ENCODE measurements at places on chromosomes 11 and 22.

GRCh38 chr22:24473284-24473683 is 21.8 kb upstream of the UPB1 start:
- no peak for DNase-seq

DNA sequence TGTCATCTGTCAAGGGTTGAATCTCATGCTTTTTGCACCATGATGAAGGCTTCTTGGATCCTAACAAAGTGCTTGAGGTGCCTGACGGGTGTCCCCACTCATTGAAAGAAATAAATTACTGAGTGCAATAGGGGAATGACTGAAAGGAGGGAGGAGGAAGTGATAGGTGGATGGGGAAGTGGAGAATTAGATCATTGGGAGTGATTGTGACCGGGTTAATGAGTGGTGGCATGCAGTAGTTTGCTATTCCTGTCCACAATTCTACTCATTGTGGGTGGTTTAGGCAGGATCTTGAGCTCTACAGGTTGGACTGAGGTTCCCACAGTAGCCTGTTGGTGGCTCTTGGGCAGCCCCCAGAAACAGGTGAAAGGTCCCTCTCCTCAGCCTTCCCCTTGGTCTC is 44.3 kb downstream of the THAP12 start:
- DNase-seq: no peak

DNA sequence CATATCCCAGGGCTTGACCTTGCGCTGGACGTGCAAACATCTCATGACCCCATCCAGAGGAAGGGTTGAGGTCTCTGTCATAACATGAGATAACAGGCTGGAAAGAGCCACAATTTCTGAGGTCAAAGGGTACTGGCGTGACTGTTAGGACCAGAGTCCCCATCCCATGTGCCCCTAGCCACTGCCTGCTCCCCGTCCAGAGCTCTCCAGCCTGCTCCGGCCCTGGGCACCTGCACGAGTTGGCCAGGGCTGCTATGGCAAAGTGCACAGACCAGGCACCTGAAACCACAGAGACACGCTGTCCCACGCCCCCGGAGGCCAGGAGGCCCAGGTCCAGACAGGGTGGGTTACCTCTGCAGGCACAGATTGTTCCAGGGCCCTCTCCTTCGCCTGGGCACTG is 58.9 kb downstream of the SHANK2 start:
- DNase-seq: no peak

DNA sequence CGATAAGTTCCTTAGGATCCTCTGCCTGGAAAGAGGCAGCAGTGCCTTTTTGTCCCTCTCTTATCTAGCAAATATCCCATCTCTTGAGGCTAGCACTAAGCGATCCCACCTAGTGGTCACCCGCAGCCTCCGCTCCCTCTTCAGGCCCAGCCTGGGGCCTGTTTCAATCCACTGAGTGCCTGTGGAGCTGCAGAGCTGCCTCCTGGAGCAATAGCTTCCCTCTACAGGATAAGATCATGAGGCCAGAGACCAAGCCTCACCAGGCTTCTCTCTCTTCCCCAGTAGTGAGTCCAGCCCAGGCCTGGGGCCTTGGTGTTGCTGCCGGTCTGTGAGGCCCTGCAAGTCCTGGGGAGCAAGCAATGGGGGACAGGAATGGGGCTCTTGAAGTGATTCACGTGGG is 65.8 kb downstream of the SLC22A12 start:
- DNase-seq: no peak

DNA sequence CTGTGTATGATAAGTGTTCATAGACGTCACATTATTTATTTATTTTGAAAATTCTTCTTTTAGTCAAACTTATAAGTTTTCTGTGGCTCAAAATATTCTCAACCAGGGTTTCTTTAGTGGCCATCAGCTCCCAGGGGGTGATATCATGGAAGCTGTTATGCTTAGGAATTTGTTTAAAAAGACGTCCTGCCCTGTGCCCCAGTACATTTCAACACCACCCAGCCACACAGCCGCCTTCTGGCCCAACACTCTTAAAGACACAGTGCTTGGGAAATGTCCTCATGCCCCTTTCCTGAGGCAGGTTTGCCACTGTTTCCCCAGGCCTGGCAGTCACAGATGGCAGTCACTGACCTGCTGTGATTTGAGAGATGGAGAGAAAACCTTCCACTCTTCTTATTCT is 19.9 kb downstream of the TSKU start:
- DNase-seq: no peak

GRCh38 chr22:26447584-26448329 is 18.7 kb downstream of the ASPHD2 start:
- DNase-seq: no peak

DNA sequence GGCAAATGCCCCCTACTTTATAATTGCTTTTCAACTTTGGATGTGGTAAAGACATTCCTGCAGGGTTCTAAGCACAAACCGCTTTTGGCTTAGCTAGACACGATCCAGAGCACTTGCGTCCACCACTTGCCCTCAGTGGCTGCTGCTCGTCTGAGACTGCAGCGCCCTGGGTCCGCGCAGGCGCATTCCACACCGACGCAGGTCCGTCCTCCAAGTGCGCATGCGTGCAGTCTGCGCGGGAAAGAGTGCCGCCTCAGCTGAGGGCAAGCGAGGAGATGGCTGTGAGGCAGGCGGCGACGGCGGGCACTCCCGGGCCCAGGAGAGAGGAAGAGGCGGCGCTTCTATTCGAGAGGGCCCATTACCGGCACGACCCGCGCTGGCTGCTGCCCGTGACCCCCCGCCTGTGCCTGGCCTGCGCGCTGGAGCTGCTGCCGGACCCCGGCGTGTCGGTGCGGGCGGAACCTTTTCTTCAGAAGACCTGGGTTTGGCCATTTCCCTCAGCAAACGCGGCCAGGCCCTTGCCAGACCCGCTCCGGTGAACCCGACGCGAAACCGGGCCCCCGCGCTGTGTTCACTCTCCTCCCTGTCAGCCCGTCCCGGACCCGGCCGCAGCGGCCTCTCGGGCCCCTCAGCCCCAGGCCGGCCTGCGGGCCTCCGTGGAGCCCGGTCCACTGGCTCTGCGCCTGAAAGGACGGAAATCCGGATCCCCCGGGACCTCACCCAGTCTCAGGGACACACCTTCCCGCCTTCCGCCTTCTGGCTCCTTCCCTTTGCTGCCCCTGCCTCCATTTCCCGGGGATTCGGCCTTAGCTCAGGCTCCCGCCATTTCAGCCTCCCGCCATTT is at the start of gene MEI1:
Gene MEI1, plus strand, starts transcription at position 240 of the 844 bp plus-strand sequence. Its CDS starts 36 bp downstream, at position 276.
- DNase-seq: peak; percentile 84

- DNase-seq: peak; percentile 27
Measured at GRCh38 chr11:73168925-73169579, 26.9 kb upstream of the FCHSD2 start.

DNA sequence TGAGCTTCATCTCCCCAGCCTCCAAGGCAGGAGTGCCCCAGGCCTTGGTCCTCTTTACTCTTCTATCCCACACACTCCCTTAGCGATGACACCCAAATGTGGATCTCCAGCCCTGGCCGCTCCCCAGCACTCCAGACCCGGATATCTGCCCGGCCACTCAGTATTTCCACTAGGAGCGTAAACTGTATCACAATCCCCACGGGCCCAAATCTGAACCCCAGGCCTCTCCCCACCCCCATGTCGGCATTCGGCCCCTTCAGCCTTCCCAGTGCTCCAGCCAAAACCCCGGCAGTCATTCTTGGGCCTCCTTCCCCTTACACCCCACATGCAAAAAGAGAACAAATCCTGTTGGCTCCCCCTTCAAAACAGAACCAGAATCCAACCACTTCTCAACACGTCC is 20.8 kb downstream of the WNT11 start:
- peak; percentile 44 for DNase-seq

DNA sequence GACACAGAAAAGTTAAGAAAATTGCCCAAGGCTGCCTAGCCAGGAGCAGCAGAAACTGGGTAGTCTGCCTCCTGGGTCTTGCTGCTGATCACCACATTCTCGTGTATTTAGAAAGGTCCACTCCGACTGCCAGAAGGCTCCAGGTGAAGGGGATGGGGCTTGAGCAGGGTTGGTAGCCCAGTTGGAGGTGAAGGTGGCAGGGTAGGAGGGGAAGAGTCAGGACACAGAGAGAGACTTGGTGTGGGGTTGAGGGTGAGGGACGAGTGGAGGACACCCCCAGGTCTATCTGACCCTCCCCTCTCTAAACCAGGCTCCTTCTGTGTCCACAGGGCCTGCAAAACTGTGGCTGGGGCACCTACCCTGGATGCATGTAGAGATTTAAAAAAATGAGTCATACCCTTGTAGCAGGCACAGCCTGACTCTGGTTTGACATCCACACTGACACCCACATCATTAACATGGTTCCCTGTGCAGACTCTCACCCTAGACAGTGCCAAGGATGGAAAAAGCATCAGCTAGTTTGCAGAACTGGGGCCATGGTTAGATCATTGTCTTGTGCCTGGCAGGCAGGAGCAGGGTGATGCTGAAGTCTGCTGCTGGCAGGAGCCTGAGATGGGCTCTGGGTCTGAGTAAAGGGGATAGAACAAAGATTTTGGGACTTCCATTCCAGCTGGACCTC is 273.2 kb downstream of the TENM4 start:
- no peak for DNase-seq

- no peak for DNase-seq
Measured at GRCh38 chr11:3679077-3679476, 7.9 kb upstream of the CHRNA10 start.

- DNase-seq: no peak
Measured at GRCh38 chr11:10473371-10473770, 18.3 kb downstream of the AMPD3 start.

DNA sequence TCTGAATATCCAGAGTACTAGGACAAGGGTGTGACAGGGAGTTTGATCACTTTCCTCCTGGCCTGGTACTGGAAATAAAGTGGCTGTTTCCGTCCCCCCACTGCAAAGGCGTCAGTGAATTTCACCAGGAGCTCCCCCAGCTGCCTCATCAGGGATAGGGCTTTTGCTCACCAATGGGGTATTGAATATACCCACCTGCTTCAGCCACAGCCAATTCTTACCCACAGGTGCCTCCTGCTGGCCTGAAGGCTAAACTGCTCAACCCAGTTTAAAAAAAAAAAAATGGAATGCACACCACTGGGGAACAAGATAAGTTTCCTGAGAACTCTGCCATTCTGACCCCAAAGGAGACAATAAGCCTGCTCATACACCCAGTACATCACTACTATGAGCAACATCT is 65.3 kb upstream of the MS4A8 start:
- no peak for DNase-seq

DNA sequence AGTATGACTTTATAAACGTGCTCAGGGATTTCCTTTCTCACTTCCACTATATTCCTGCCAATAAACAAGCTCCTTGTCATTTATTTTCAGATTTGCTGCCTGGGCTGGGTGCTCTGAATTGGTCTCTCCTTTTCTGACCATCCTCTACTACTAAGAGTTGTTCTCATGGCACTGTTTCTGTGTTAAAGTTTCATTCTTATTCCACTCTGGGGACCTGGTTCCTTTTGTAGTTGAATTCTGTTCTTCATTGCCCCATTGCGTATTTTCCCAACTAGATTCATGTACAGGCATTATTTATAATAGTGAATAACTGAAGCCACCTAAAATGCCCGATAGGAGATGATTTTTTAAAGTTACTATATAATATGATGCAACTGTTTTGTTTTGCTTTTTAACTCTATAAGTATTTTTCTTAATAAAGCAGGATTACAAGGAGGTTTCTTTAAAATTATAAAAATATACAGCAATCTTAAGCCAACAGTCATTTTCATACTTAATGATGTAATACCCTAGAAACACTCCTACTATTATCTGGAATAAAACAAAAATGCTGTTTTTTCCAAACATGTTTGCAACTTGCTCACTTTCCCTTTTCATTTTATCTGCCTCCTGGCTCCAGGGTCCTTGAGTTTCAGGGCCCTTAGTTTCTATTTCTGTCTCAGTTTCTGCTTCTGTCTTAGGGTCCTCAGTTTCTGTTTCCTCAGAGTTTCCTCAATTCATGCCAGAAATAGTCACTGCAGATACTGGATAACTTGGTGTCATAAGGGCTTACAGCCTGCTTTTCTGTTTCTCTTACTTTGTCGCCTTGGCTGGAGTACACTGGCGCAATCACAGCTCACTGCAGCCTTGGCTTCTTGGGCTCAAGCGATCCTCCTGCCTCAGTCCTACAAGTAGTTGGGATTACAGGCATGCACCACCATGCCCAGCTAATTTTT is 9.8 kb upstream of the FUT4 start:
- no peak for DNase-seq

- no peak for DNase-seq
Measured at GRCh38 chr11:120556797-120557196, 45.2 kb downstream of the GRIK4 start.

GRCh38 chr11:60485987-60486386 is 6.6 kb upstream of the MS4A12 start:
- no peak for DNase-seq
